Sigmoid colon (tissue), 7 donors: ENCODE measurements at places on chromosomes 7 and 10.
A peak's percentile ranks its signal among the peaks of the same experiment; 100 is the strongest.

- DNase-seq, result no peak
Measured at GRCh38 chr10:48941427-48942075, 1.9 kb upstream of the LRRC18 start.

GRCh38 chr7:139284252-139284896, 53.3 kb downstream of the UBN2 start:
- DNase-seq, result no peak

DNA sequence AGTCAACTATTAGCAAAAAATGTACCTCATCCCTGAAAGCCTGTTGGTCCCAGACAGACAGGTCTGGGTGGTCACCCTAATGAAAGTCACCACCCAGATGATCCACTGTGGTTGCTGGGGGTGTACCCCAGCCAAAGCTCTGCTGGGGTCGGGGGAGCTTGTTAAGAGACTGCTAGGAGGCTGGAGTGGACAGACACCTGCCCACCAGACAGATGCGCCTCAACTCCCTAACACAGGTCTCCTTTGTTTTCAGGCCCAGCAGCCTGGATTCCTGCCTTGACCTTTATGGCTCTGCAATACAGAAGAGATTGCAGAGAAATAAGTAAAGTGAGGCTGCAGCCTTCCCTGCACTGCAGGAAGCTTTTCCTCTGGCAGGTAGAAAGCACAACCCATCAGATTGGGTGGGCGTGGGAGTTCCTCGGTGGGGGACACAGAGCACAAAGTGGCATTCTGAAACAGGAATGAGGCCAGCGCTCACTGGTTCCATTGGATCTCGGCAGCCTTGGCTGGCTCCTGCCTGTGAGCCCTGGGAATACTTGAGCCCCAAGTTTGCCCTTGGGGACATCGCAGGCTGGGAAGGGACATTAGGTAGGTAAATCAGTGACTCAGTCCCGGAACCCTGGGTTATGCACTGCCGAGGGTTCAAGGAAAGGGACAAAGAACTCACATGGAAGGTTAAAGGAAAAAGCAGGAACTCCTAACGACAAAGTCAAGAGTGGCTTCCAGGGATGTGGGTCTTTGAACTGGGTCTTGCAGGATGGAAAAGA, 18.0 kb upstream of the ZNF488 start:
- DNase-seq, result no peak

DNA sequence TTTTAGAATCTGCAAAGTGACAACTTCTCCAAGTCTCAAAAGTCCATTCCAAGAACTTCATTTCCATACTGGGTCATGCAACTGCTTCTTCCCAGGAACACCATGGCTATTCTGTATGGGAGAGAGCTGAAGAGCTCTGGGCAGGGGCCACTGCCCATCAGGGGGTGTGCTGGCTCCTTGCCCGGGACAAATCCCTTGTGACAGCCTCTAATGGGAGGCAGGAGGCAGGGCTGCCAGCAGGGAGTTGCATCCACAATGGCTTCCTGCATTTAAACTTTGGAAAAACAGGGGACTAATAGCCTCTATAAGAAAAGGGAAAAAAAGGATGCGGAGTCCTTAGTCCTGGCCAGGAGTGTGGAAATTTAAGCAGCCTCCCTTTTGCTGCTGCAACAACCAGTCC, 18.4 kb upstream of the FRMD4A start:
- no peak for DNase-seq

DNA sequence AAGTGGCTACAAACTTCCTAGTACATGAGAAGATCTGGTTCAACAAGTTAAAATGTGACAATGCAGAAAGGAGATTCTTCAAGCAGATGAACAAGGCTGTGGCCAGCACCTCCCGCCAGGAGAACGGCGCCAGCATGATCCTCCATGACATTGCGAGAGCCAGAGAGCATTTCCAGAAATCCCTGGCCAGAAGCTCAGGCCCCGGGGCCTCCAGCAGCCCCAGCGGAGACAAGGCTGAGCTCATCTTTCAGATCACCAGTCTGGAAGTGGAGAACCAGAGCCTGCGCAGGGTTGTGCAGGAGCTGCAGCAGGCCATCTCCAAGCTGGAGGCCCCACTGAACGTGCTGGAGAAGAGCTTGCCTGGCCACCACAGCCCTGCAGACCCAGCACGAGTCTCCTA, 40.1 kb upstream of the ZNF273 start:
- DNase-seq, result no peak

GRCh38 chr10:110407301-110408170, 90.2 kb upstream of the DUSP5 start:
- DNase-seq, result no peak

GRCh38 chr7:27419581-27420177, 177.1 kb downstream of the EVX1 start:
- DNase-seq, result no peak

DNA sequence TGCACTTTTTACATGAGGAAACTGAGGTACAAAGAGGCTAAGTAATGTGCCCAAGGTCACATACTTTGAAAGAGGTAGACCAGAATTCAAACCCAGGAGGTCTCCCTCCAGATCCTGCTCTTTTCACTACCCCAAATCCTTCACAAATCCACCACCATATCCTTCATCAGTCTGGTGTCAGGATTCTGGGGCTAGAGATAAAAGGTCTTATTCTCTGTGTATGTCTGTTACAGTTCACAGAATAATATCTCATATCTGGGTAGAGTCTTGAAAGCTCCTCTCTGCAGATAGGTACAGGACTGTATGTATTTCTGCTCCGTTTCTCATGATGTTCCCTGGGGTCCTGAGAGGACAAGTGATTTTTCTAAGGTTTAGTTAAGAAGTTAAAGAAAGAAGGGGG, 4.9 kb downstream of the PIK3CG start:
- DNase-seq, result no peak

DNA sequence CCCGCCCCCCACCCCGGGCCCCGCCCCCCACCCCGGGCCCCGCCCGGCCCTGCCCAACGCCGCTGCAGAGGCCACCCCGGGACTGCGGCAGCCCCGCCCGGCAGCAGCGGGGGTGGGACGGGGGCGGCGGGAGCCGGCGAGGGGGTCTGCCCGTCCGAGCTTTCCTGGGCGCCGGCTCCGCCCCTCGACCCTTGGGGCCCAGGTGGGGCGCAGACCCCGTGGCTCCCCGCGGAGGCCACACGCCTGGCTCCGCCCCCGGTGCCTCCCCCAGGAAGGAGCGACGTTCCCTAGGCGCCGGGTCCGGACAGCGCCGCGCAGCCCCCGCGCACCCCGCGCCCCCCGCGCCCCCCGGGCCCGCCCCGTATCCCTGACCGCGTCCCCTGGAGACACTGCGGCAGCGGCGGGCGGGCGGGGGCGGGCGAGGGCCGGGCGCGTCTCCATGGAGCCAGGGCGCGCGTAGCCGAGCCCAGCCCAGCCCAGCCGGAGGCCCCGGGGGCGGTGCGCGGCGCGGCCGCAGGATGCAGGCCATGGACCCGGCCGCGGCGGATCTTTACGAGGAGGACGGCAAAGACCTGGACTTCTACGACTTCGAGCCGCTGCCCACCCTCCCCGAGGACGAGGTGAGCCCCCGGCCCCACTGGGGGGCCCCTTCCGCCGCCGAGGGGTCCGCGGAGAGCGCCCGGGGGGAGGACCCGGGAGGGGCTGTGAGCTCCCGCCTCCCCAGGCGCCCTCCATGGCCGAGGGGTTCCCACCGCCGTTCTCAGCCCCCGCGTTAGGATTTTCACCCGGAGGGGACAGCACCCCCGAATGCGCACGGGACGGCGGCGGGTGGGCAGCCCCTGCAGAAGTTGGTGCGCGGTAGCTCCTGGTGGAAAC, at the start of gene KNDC1:
TSS of gene KNDC1 (plus strand) at position 270 of the 876 bp plus-strand sequence. CDS start at position 519, 249 bp downstream.
- DNase-seq, result peak; percentile 50

GRCh38 chr7:119842786-119843185, 430.2 kb upstream of the KCND2 start:
- DNase-seq, result no peak

DNA sequence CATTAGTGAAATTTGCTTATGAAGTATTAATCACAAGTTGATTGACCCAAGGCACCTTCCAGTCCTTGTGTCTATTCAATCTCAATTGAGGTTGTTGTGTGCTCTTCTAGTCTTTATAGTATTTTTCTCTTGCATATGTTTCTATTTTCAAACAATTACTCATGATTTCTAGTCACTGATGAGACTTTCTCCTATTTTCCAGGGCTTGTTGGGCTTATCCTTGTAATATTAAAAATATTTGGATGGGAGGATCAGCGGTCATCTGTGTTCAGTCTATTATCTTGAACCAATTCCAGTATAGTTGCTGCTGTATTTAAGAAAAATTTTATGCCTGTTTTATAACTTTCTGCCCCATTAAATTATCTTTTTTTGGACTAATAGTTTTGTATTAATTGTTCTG, 154.4 kb downstream of the PTEN start:
- no peak for DNase-seq

DNA sequence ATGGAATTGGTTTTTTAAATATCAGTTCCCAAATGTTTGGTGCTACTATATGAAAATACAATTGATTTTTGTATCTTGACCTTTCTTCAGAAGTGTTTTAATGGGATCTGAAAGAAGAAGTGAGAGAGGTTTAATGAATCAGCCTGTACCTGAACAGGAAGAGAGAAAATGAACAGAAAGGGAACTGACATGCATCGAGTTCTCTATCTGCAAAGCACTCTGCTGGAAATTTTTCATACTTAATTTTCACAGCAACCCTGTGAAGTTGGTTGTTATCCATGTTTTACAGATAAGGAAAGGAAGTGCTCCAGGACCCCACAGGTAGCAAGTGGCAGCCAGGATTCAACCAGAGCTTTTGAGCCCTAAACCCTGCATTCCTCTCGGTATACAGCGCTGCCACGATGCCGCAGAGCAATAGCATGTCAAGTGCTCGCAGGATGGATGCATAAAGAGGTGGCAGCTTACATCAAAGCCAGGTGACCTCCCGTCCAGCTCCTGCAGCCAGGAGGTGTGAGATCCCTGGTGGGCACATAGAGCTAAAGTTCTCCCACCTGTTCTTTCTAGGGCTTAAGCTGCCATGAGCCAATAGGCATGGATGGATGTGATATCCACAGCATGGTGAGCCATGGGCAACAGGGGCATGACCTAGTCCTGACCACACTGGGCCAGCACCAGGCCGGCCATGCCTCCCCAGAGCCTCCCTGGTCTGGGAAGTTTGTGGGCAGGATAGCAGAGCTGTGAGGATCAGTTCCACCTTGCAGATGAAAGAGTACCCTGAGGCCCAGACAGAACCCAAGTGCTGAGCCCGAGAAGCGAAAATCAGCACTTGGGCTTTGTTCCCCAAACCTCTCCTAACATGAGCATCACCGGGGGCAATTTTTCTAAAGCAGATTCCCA, 57.2 kb downstream of the CALML3 start:
- DNase-seq, result peak; percentile 56

GRCh38 chr10:49761789-49762565, at the start of gene OGDHL:
TSS of gene OGDHL (minus strand) at chr10:49762323. CDS start at chr10:49758592, 3,731 bp downstream.
- DNase-seq, result no peak

GRCh38 chr10:66782776-66783175, 143.1 kb upstream of the LRRTM3 start:
- DNase-seq, result no peak

DNA sequence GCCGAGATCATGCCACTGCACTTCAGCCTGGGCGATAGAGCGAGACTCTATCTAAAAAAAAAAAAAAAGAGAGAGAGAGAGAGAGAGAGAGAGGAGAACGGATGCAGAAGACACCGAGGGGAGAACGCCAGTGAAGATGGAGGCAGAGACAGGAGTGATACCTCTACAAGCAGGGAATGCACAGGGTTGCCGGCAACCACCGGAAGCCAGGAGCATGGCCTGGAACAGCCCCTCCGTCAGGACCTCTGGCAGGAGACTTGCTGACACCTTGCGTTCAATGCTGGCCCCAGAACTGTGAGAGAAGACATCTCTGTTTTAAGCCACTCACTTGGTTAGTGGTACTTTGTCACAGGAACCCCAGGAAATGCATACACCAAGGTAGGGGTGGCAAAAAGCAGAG, 38.1 kb upstream of the DUSP5 start:
- DNase-seq, result no peak

- no peak for DNase-seq
Measured at GRCh38 chr10:133277993-133278576, 1.4 kb upstream of the ADAM8 start.

- no peak for DNase-seq
Measured at GRCh38 chr7:13920053-13920697, 69.3 kb downstream of the ETV1 start.

GRCh38 chr10:71005337-71006305, 117.3 kb upstream of the PCBD1 start:
- no peak for DNase-seq

DNA sequence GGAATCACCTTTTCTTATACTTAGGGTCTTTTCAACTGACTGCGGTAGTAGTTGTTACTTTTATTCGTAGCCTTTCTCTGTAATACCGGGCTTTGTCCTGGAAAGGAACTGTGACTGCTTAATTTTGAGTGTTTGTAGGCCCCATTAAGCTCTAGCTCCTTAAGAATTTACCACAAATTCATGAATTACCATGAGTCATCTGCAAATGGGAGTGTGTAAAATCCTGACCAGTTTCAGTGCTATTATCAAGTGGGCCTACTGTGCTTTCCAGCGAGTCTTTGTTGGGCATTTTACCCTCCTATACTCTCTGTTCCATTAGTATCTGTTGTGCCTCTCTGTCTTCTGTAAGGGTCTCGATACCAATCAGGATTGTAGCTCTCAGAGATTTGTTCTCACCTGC, 49.7 kb downstream of the ZMYND11 start:
- no peak for DNase-seq

- DNase-seq, result no peak
Measured at GRCh38 chr10:34711500-34711899, 103.6 kb downstream of the PARD3 start.

- peak; percentile 50 for DNase-seq
Measured at GRCh38 chr7:157668884-157669767, 332.3 kb downstream of the DNAJB6 start.

DNA sequence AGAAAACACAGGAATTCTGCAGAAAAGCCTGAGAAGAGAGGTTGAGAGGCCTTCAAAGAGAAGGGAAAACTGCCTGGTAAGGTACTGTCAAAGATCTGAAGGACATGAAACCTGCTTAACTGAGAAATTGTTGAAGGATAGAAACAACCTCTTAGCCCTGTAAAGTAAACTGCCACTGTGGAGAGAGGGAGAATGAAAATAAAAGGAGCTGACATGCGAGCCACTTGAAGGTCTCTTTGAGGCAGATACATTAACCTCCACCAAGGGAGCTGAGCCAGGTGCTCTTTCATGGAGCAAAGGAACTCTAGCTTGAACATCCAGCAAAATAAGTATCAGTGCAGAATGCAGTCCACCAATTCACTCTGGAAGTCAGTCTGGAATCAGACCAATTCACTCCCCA, 108.8 kb upstream of the FEZF1 start:
- DNase-seq, result no peak
